ENCODE measurements at places on chromosomes 6 and 20.
A peak's percentile ranks its signal among the peaks of the same experiment; 100 is the strongest.

DNA sequence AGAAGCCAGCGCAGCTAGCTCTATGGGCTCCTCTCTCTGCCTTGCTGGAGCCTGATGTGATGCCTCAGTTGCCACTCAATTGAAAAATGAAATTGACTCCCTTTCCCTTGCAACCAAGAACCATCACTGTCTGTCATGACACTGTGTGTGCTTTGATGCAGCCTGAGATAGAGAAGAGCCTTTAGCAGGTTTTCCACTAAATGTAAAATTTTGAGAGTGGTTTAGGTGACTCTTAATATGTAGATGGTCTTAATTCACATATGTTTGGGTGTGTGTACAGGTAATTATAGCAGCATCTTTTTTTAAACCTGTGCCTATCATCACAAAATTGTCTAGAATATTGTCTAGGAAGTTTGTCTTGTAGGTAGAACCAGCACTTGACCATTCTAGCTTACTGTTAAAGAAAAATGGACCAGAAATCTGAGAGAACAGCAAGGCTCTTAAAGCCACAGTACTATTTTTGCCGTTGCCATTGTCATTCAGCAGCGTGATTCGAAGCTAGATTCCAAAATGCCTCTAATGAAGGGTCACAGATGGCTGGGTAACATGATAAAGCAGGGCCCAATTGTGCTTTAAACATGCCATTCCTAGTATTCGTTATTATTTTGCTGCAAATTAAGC is 1.3 kb downstream of the ARFGEF3 start:
- no peak for DNase-seq

DNA sequence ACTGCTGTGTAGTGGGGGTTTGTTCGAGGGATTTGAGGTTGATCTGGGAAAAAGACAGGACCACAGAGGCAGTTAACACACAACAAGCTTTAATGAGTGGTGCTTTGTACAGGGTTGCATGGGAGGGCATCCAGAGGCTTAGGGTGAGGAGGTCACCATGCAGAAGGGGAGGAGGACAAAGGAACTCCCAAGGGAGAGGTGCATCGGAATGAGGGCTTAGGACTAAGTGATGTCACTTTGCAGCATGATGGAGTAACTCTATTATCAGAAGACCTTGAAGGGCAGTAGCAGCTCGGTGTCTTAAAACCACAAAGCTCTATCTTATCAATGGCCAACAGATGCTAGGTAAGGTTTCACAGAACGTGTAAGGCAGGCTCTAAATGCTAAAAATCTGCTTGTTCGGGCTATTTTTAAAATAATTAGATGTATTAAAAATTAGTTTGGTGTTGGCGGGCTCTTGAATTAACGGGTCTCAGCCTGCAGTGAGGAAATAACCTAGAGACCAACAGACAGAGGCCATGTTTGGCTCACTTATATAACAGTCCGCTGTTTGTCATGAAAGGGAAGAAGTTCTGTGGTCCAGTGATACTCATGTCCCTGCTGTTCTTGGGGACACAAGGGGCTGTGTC is 37.9 kb downstream of the MAN1A1 start:
- no peak for DNase-seq

DNA sequence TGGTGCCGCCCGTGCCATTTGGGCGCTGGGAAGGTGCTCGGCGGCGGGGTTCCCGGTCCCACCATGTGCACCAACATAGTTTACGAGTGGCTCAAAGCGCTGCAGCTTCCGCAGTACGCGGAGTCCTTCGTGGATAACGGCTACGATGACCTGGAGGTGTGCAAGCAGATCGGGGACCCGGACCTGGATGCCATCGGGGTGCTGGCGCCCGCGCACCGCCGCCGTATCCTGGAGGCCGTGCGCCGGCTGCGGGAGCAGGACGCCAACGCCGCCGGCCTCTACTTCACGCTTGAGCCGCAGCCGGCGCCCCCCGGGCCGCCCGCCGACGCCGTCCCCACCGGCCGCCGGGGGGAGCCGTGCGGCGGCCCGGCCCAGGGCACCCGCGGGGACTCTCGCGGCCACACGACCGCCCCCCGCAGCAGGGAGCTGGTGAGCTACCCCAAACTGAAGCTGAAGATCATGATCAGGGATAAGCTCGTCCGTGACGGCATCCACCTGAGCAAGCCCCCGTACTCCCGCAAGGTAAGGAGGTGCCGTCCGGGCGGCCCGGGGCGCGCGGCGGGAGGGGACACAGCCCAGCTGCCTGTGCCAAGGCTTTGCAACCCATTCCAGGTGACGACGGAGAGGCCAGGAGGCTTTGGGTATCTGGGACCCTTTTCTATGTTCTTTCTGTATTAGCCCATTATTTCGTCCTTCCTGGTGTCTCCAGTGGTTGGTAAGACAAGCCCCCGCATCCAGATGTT is 547 bp downstream of the SAMD5 start:
- no peak for DNase-seq

- no peak for DNase-seq
Measured at GRCh38 chr20:8271727-8272126, 139.7 kb downstream of the PLCB1 start.

DNA sequence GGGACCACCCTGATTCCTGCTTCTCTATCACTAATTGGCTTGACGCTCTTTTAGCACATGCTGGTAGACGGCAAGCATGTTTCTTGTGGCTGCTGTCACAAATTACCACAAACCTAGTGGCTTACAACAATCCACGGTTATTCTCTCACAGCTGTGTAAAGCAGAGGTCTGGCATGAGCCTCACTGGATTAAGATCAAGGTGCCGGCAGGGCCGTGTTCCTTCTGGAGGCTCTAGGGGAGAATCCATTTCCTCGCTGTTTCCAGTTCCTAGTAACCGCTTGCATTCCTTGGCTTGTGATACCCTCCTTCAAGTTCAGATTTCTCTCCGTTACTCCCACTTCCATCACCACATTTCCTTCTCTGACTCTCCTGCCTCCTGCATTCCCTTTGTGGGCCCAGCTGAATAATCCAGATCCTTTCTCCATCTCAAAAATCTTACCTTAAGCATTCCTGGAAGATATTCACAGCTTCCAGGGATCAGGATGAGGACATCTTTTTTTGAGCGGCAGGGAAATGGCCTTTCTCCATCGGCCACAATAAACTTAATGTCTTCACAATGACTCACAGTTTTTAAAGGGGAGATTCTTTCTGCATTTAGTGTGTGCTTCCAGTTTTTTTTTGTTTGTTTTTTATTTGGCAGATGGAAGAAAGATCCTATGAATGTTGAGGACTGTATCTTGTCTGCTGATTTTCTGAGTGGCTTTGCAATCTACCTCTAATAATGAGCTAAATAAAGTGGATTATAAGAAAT is 39.9 kb downstream of the BMP6 start:
- DNase-seq: no peak

GRCh38 chr20:59039233-59039632 is 3.4 kb downstream of the PRELID3B start:
- DNase-seq: no peak

GRCh38 chr6:117448011-117448410 is 22.3 kb upstream of the ROS1 start:
- no peak for DNase-seq

- no peak for DNase-seq
Measured at GRCh38 chr6:68094070-68094469, 541.0 kb upstream of the ADGRB3 start.

GRCh38 chr20:37529214-37529967 is 1.7 kb upstream of the BLCAP start:
- no peak for DNase-seq

- no peak for DNase-seq
Measured at GRCh38 chr6:154650351-154650750, 82.9 kb upstream of the SCAF8 start.

GRCh38 chr6:30963641-30964040 is 19.9 kb upstream of the MUC21 start:
- DNase-seq: no peak

- no peak for DNase-seq
Measured at GRCh38 chr6:152119831-152120230, 312.3 kb downstream of the ESR1 start.

DNA sequence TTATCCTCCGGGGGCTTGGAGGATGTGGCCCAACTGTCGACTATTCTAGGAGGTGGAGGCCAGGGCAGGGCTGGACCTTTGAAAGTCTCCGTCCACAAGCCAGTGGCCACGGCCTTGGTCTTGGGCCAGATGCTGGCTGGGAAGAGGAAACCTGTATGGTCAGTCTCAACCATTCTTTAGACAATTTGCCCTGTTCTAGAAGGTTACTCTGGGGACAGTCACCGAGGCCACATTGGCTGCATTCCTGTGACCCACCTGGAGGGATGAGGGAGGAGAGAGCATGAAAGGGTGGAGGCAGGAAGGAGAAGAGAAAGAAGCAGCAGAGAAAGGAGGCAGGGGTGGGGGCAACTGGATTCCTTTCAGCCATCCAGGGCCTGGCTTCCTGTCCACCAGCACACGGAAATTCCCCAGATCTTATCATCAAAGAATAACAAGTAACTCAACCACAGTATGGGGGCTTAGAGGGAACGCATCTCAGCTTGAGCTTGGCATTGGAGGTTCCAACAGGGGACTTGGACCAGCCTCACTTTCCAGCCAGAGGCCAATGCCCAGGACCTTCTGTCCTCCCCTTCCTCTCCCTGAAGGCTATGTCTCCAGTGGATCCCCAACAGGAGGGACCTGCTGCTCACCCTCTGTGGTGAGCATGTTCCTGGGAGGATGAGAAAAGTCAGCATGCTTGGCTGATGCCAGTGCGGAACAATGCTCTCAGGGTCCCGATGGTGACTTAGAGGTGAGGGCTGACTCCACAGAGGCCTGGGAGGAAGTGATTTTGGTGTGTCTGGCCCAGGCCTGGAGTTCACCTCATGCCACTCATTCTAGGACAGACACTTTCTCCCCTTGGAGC is 30.4 kb downstream of the TGM2 start:
- no peak for DNase-seq

DNA sequence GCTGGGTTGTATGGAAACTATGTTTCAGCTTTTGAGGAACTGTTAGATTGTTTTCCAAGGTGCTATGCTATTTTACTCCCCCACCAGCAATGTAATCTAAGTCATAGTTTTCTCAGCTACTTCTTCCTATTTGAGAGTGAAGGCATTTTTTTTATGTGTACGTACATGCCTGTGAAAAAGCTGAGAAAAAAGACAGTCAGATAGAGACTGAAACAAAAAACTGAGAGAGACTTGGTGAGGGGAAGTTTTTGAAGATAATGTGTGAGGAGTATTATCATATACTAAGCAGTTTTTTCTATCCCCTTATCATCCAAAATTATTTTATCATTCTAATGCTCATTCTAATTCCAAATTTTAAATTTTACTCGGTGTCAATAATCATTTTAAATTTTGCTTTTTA is 780.0 kb downstream of the BCKDHB start:
- DNase-seq: no peak

DNA sequence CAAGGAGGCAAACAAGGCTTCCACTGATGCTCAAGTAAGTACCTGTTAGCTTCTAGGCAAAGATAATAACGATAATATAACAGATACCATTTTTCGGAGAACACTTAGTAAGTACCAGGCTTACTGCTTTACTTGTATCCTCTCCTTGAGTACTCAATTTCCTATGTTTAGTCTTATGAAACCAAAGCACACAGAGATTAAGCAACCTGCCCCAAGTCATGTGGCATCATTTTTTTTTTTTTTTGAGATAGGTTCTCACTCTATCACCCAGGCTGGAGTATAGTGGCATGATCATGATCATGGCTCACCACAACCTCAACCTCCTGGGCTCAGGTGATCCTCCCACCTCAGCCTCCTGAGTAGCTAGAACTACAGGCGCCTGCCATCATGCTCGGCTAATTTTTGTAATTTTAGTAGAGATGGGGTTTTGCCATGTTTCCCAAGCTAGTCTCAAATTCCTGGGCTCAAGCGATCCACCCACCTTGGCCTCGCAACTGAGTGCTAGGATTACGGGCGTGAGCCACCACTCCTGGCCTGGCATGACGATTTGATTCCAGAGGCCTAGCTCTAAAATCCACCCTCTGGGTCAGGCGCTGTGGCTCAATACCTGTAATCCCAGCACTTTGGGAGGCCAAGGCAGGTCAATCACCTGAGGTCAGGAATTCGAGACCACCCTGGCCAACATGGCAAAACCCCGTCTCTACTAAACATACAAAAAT is 14.0 kb downstream of the SPAG4 start:
- no peak for DNase-seq

DNA sequence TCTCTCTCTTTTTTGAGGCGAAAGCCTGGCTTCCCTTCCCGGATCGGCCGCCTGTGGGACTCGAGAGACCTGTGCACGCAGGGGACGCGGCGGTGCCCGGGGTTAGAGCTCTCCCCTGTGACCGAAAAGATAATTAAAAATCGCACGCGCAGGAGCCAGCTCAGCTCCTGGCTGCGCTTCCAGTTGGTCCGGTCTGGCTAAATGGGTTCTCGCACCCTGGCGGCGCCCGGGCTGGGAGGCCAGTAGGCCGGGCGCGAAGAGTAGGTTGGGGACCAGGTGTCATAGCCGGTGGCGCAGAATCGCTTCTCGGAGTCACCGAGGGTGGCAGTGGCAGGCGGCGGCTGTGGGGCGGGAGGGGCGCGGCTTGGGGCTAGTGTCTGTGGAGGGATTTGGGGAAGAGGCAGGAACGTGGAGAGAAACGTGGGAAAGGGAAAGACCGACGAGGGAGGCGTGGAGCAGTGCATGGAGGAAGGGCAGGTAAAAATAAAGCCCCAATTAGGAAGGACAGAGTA is 41.9 kb upstream of the SUPT3H start:
- DNase-seq: peak; percentile 73

GRCh38 chr6:20632696-20633095 is 98.4 kb downstream of the CDKAL1 start:
- no peak for DNase-seq

- no peak for DNase-seq
Measured at GRCh38 chr6:24016286-24016685, 109.7 kb upstream of the NRSN1 start.

All from stimulated activated CD4-positive, alpha-beta T cell treated with anti-CD3 and anti-CD28 coated beads, Interleukin-2, amount 100 ng/mL, for 24 hours (primary cell).